ENCODE measurements at places on chromosomes 1 and 21. TPM values are rescaled to one million over a fixed set of nuclear protein-coding genes. Genes with fewer than 3 reads are reported as not detected.
A peak's percentile ranks its signal among the peaks of the same experiment; 100 is the strongest.

Gene FHAD1
- not detected for polyA plus RNA-seq

DNA sequence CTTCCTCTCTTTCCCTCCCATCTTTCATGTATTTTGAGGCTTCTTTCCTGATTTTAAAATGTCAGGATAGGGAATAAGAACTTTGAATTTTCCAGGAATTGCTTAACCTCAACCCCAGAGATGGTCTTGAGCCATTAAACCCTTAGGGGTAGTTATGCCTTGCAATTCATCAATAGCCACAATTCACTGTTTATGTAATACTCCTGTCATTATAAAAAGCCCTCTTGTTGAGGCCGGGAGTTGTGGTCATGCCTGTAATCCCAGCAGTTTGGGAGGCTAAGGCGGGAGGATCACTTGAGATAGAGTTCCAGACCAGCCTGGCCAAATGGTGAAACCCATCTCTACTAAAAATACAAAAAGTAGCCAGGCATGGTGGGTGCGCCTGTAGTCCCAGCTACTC, 24.5 kb downstream of the SPATA45 start:
- no peak overlapping the region for H3K27ac ChIP-seq
- no peak overlapping the region for H3K4me3 ChIP-seq
- H3K4me1 ChIP-seq: peaks cover 14% of the 10 kb centered on the region
- H3K27me3 ChIP-seq: no peaks in the 10 kb centered on the region
- DNase-seq: no peak
- H3K36me3 ChIP-seq: peaks cover 17% of the 10 kb centered on the region

- H3K27ac ChIP-seq: no peak overlapping the region
- H3K27me3 ChIP-seq: peaks cover 84% of the 10 kb centered on the region
- H3K4me1 ChIP-seq: peaks cover 17% of the 10 kb centered on the region
- peaks cover 6% of the 10 kb centered on the region for H3K36me3 ChIP-seq
- H3K4me3 ChIP-seq: peak overlapping the region; percentile 87
These were observed 2.3 kb upstream of the GRIK3 start for GRCh38 chr1:37036667-37037053.

- DNase-seq: no peak
- H3K4me1 ChIP-seq: no peaks in the 10 kb centered on the region
- H3K4me3 ChIP-seq: no peak overlapping the region
- no peaks in the 10 kb centered on the region for H3K27me3 ChIP-seq
- H3K27ac ChIP-seq: no peak overlapping the region
These were observed 87.4 kb upstream of the TMEM51 start for GRCh38 chr1:15066191-15066590.

GRCh38 chr1:7333620-7334019, 437.5 kb upstream of the VAMP3 start:
- H3K27ac ChIP-seq: no peak overlapping the region
- H3K36me3 ChIP-seq: no peaks in the 10 kb centered on the region
- H3K4me3 ChIP-seq: no peak overlapping the region
- no peaks in the 10 kb centered on the region for H3K4me1 ChIP-seq

Data from naive B cell (primary cell).